ENCODE measurements at places on chromosomes 2 and 18.

GRCh38 chr2:313991-314390, 26.1 kb upstream of the ALKAL2 start:
- no peak for DNase-seq

- no peak for DNase-seq
Observed at GRCh38 chr18:66457245-66457644, 146.6 kb downstream of the CDH19 start.

GRCh38 chr2:11073251-11073650, 82.0 kb upstream of the SLC66A3 start:
- no peak for DNase-seq

- no peak for DNase-seq
Observed at GRCh38 chr2:173831312-173832229, 133.6 kb downstream of the SP3 start.

DNA sequence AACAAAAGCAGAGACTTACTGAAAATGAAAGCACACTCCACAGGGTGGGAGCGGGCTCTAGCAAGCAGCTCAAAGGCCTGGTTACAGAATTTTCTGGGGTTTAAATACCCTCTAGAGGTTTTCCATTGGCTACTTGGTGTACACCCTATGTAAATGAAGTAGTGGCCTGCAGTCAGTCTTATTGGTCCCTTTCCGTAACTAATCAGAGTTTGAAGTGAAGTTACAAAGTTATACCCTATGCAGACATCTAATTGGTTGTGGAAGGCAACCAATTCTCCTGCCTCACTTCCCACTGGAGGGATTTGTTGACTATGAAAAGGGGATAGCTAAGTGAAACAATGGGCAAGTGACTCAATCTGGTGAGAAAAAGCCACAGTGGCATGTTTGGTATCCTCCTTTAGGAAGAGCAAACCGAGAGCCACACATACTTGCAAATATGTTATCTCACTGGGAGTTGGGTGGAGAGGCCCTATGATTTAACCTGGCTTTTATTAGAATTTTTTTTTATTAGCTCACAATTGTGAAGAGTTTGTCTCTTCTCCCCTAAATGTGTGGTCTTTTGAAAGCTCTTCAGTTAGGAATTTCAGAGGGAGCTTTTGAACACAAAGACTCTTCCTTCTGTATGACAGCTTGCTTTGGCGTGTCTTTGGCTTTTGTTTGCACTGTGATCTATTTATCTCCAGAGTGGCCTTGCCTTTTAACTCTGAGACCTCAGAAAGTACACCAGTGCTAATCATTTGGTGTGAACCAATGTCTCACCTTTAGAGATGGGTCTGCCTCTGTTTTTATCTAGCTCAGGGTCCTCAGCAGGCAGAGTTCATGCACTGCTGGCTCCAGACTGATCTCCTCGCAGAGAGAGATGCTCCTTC, 69.6 kb downstream of the MAP4K4 start:
- DNase-seq = no peak

DNA sequence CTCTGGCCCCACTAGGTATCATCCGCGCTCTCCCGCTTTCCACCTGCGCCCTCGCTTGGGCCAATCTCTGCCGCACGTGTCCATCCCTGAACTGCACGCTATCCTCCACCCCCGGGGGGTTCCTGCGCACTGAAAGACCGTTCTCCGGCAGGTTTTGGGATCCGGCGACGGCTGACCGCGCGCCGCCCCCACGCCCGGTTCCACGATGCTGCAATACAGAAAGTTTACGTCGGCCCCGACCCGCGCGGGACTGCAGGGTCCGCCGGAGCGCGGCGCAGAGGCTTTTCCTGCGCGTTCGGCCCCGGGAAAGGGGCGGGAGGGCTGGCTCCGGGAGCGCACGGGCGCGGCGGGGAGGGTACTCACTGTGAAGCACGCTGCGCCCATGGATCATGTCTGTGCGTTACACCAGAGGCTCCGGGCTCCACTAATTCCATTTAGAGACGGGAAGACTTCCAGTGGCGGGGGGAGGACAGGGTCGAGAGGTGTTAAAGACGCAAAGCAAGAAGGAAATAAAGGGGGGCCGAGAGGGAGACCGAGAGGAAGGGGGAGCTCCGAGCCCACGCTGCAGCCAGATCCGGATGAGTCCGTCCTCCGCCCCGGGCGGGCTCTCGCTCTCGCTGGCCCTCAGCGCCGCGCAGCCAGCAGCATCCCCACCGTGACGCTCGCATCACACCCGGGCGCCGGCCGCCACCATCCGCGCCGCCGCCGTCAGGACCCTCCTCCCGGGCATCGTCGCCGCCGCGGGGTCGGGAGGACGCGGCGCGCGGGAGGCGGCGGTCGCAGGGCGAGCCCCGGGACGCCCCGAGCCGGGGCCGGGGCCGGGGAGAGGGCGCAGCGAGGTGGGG, 664 bp downstream of the NETO1 start:
- no peak for DNase-seq

GRCh38 chr2:234973008-234973407, 21.2 kb downstream of the SH3BP4 start:
- DNase-seq = no peak

GRCh38 chr2:132595693-132596092, 74.3 kb downstream of the LYPD1 start:
- no peak for DNase-seq

- DNase-seq = no peak
Observed at GRCh38 chr2:74079522-74080341, 68.0 kb downstream of the BOLA3 start.

- DNase-seq = no peak
Observed at GRCh38 chr2:135600915-135601314, 69.6 kb downstream of the R3HDM1 start.

GRCh38 chr2:198756166-198756565, 701.6 kb downstream of the SATB2 start:
- no peak for DNase-seq

DNA sequence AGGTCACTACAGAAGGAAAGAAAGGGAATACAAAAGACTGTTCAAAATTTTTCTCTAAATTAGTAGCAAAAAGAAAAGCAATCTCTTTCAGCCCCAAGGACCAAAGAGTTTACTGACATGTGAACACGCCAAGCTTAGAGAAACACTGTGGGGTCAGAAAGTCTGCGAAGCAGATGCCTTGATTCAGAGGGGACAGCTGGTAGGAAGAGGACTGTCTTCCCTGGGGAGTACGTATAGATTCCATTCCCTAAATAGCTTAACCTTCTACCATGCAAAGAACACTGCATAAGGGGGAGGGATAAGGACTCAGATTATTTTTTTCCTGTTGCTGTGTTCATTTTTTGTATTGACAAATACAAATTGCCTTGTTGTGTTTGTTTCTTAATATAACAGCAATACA, 96.1 kb downstream of the IRS1 start:
- DNase-seq = no peak
